ENCODE measurements at places on chromosomes 1 and 21. TPM values are rescaled to one million over a fixed set of nuclear protein-coding genes. Genes with fewer than 3 reads are reported as not detected.

DNA sequence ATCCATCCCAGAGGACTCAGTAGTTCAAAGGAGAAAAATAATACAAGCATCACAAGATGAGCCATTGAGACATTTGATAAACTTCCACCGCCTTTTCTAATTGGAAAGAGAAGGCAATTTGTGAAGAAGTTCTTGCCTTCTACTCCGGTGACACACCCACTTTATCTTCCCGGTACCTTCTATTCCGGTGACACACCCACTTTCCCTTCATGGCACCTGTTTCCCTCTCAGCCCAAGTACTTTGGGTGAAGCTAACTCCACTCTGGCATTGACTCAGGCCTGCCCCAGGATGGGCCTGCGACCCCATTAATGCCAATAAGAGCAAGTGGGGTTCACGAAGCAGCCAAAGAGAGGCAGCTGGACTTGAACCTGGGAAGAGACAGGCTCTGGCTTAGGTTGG lies 38.2 kb downstream of the CLDN14 start:
- DNase-seq = no peak

DNA sequence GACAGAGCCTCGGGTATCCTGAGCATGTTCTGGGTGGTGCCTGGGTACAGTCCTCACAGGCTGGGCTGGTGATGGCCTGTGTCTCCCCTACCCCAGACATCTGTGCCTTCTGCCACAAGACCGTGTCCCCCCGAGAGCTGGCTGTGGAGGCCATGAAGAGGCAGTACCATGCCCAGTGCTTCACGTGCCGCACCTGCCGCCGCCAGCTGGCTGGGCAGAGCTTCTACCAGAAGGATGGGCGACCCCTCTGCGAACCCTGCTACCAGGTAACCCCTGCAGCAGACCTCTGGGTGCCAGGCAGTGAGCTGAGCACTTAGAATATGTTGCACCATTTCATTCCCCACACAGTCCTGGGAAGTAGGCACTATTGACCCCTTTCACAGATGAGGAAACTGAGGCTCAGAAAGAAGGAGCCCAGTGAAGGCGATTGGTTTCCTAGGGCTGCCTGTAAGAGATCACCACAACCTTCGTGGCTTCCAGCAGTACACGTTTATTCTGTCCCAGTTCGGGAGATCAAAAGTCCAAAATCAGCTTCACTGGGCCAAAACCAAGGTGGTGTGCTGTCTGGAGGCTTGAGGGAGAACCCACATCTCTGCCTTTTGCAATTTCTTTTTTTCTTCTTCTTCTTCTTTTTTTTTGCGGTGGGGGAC lies 11.8 kb downstream of the FBLIM1 start:
- DNase-seq = no peak

- no peak for DNase-seq
Observed at GRCh38 chr1:204359474-204360255, at the start of gene PLEKHA6. PLEKHA6 (minus strand) TSS chr1:204359929; CDS start chr1:204273727, 86,202 bp downstream.

DNA sequence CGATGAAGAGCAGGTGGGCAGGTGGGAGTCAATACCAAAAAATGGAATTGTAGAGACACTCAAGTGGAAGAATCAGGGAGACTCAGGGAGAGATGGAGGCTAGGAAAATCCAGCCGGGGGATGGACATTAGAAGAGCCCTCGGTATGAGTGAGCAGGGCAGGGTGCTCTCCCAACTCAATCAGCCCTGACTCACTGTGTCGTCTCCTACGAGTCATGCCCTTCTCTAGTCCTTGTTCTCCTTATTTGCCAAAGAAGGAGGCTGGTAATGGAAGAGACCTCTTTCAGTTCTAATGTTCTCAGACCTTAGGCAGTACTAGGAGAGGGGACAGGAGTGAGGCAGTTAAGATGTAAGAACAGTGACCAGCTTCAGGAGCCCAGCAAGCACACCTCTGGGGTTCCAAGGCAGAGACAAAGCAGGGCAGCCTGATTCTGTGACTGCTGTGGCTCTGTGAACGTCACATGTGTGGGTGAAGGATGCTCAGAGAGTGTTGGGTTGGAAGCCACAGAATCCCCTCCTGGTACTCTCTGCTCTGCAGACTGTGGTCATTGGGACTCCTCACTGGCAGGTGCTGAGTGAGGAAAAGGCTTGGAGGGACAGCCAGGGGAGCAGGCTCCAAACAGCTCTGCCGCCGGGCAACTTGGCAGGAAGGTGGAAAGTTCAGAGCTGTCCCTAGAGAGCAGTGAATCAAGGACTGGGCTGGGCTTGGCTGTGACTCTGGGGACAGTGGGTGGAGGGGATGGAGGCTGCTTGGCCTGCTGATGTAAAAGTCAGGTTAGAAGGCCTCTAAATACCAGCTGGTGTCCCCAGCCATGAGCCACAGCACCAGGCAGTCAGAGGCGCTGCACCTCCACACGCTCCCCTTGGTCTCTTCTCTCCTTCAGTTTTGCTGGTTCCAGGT lies 11.1 kb upstream of the GJA5 start:
- no peak for DNase-seq

The XKR8 gene
- total RNA-seq = 3.5 TPM

The B3GALT2 gene
- 0.45 TPM for total RNA-seq

The SH2D2A gene
- 11.6 TPM for total RNA-seq

GRCh38 chr1:33348676-33349080 lies 27.8 kb upstream of the A3GALT2 start:
- peak; percentile 59 for DNase-seq

Measured in stomach (tissue), 19 donors.